ENCODE measurements at places on chromosomes 1 and 21.

- no peak for DNase-seq
These were observed 163.6 kb downstream of the TNFSF18 start for GRCh38 chr1:172887162-172887561.

GRCh38 chr1:226033991-226034390 lies 28.5 kb upstream of the H3-3A start:
- DNase-seq, result no peak

DNA sequence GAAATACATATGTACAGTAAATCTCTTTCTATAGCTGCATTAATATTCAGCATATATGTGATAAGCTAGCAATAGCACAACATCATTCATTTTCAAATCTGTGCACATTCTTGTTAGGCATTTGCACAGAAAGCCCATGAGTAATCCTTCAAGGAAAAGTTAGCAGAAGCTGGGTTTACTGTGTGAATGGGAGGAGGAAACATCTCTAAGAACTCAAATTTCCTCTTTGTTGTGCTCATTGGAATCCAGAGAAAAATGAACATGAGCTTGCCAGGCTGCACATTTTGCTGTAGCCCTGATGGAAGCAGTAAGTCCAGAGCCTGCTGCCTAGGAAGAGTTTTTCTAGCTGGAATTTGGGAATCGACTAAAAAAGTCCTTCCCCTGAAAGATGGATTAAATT lies 214.2 kb upstream of the FOXD3 start:
- no peak for DNase-seq

DNA sequence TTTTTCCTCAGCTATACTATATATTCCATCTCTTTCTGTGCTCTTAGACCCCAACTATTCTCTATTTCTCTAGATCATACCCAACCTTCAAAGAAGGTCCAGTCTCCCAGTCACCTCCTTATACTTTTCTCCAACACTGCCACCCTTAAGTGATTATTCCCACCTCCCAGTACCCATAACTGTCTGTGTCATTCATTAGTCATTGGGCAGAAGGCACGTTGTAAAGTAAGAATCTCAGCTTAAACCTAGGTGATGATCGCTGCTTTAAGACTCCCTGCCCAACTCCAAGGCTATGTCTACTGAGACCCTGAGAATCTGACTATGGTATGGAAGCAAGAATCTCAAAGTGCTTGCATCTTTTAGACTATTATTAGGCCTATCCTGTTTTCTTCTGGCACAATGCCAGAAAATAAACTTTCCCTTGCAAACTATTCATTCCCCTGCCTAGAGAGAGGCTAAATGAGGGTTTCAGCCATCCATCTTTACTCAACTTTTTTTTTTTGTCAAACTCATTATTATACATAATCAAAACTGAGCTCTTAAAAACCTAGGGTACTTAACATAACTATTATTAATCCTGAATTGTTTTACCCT lies 174.3 kb upstream of the DPT start:
- no peak for DNase-seq

DNA sequence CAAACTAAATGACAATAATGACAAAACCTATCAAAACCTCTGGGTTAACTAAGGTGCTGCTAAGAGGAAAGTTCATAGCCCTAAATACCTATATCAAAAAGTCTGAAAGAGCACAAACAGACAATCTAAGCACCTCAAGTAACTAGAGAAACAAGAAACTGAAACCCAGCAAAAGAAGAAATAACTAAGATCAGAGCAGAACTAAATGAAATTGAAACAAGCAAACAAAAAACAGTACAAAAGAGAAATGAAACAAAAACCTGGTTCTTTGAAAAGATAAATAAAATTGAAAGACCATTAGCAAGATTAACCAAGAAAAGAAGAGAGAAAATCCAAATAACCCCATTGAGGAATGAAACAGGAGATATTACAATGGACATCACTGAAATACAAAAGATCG lies 44.8 kb upstream of the KIAA0040 start:
- no peak for DNase-seq
